HCT116 (cell line): ENCODE measurements at places on chromosomes 11 and 22. TPM values are rescaled to one million over a fixed set of nuclear protein-coding genes. Genes with fewer than 3 reads are reported as not detected.

The APOBEC3F gene
- 11.1 TPM for total RNA-seq

DNA sequence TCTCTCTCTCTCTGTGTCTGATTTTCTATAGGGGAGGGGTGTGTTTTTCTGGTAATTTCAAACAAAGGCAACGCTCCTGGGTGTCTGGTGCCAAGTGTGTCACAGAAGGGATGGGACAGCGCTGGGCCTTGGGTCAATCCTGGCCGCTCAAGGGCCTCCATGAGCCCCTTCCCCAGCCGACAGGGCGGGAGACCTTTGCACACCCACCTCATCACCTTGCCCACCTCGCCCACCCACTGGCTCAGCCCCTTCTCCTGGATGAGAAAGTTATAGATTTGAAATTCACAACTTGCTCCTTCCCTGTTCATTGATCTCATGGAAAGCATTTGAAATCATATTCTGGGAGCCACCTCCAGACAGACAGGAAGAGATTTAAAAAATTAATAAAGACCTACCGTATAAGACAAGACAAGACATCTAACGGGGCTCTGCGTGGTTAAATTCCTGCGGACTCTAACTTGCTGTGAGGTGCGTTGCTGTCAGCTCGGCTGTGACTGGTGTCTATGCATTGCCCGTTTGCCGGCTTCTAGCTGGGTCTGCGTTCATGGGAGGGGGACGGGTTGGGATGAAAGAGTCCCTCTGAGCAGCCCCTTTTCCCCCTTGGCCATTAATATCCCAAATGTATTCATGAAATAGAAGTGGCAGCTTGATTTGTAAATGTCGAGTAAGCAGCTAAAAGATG, 27.0 kb downstream of the MPPED1 start:
- no peak for DNase-seq

- no peak for DNase-seq
Observed at GRCh38 chr11:1916132-1916985, 3.1 kb upstream of the TNNT3 start.

GRCh38 chr22:29266564-29267461, 968 bp downstream of the RHBDD3 start:
- DNase-seq: no peak
